Fibroblast of gingiva (primary cell): ENCODE measurements at places on chromosomes 6 and 20.

GRCh38 chr20:62219992-62220665 is at the start of gene HRH3:
TSS of gene HRH3 (minus strand) at chr20:62220278. CDS start at chr20:62219970, 308 bp downstream.
- no peak for DNase-seq

DNA sequence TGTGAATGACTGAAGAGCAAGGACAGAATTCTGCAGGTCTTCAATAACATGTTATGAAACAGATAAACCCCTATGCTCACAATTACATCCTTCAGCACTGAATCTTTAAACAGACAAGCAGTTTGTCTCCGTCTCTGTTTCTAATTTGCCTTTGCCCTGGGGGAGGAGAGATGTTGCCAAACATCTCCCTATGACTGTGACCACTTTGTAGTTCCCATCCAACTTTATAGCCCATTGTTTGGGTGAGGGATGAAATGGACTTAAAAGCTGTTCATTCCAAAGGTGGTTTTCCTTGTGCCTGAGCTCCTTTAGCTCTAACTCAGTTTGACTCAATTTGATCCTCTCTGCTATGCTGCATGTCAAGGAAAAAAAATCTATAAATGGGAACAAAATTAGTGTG is 19.5 kb upstream of the ADTRP start:
- peak; percentile 69 for DNase-seq

DNA sequence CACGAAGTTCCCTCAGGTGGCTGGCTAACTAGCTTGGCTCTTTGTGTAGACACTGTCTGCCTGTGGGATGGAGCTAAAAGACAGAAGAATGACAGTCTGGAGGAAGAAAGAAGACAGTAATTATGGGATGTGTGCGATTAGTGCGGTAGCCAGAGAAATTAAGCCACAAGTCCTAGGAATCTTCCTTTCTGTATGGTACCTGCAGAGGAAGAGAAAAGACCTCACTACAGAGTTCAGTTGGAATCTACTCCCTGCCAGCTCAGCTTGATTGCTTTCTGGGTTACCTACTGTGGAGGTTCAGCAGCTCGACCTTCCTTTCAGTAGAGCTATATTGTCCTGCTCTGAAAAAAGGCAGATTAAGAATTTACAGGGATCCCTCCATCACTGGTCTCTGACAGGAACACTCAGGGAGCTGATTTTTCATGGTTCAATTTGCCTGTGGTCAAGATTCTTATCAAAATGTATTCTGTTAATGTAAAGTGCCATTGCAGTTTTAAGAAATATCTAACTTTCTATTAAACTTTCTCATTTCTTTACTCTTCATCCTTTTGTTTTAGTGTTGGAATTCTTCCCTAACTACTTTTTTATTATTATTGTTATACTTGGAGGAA is 187.2 kb downstream of the CENPW start:
- DNase-seq, result no peak

- DNase-seq, result no peak
Measured at GRCh38 chr6:86031713-86032112, 389.0 kb upstream of the SYNCRIP start.

- DNase-seq, result no peak
Measured at GRCh38 chr20:15528391-15529111, 1044.7 kb downstream of the KIF16B start.

- peak; percentile 65 for DNase-seq
Measured at GRCh38 chr6:4059115-4059777, 19.7 kb downstream of the FAM217A start.
